ENCODE measurements at places on chromosomes 13 and 19. TPM values are rescaled to one million over a fixed set of nuclear protein-coding genes. Genes with fewer than 3 reads are reported as not detected.

ZNF134 gene
- 6.6 TPM for total RNA-seq

NBEA gene
- 0.54 TPM for total RNA-seq

ZNF528 gene
- total RNA-seq = 7.8 TPM

LILRB5 gene
- total RNA-seq = not detected

LILRA6 gene
- total RNA-seq = not detected

PCDH17 gene
- not detected for total RNA-seq

GPR183 gene
- not detected for total RNA-seq

FCGBP gene
- 0.26 TPM for total RNA-seq

DNA sequence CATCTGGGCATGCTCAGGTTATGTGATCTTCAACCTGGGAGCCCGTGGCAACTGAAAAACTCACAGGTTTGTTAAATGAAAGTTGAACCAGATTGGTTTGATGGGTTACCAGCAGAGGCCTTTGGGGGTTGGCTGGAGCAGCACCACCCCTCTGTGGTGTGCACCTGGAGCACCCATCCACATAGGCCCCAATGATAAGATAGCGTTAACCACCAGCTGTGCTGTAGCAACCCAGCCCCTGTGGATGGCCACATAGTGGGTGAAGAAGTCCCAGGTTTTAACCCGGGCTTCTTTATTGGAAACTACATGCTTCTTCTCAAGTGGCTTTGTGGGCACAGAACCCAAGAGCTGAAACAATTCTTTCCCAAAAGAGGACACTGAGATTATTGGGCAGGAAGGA lies 22.6 kb upstream of the MTIF3 start:
- H3K4me1 ChIP-seq = peaks cover 17% of the 10 kb centered on the region
- H3K27ac ChIP-seq = no peak overlapping the region
- H3K36me3 ChIP-seq = no peaks in the 10 kb centered on the region
- no peaks in the 10 kb centered on the region for H3K27me3 ChIP-seq
- no peak for DNase-seq

DNA sequence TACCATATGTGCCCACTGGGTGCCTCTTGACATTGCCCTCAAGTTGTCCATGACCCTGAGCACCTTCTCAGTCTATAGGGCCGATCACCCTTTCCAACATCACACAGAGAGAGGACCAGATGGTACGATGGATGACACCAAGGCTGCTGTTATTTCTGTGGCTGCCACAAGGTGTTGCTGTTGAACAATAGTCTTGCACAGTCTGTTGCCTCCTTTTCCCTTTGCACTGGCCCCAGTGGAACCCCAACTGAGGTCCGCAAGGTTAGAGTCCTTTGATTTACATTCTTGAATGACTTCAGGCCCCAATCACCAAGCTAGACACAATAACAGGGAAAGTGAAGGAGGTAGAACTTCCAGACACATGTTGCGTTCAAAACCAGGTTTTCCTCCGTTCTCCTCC lies 52.0 kb downstream of the TINCR start:
- H3K4me1 ChIP-seq = no peaks in the 10 kb centered on the region
- no peaks in the 10 kb centered on the region for H3K27me3 ChIP-seq

DNA sequence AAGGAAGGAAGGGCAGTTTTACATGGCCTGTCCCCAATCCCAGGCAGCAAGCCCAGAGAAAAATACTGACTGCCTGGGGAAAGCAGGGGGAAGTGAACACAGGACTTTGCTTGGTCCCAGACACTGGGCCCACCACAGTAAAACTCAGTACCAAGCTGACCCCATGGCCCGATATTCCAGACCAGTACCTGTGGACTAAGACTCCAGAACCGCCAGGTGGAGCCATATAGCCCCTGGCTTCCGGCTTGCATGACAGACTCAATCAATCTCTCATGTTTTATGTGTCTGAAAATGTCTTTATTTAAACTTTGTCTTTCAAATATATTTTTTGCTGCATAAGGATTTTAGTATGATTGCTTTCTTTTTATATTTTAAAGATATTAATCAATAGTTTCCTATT lies 767.9 kb upstream of the SLITRK6 start:
- H3K36me3 ChIP-seq = no peaks in the 10 kb centered on the region
- H3K4me3 ChIP-seq = no peak overlapping the region
- no peak for DNase-seq
- no peaks in the 10 kb centered on the region for H3K4me1 ChIP-seq
- no peak overlapping the region for H3K27ac ChIP-seq

- H3K4me1 ChIP-seq = no peaks in the 10 kb centered on the region
- no peak overlapping the region for H3K4me3 ChIP-seq
- no peaks in the 10 kb centered on the region for H3K36me3 ChIP-seq
- no peaks in the 10 kb centered on the region for H3K27me3 ChIP-seq
Measured at GRCh38 chr13:34346626-34347025, 528.7 kb downstream of the RFC3 start.

DNA sequence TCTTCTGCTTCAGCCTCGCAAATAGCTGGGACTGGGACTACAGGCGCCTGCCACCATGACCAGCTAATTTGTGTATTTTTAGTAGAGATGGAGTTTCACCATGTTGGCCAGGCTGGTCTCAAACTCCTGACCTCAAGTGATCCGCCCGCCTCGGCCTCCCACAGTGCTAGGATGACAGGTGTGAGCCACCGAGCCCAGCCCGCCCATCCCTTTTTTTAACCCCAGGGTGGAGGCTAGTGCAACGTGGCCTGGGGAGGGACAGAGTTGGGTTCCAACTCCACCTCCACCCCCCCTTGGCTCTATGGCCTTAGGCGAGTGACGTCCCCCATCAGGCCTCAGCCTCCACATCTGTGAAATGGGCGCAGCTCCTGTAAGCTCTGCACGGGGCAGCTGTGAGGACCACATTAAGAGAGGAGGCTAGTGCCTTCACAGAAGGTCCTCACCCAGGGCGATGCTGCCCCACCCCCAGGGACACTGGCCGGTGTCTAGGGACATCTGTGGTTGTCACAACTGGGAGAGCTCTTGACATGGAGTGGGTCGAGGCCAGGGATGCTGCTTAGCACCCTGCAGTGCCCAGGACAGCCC lies 37.7 kb downstream of the SMIM24 start:
- no peak overlapping the region for H3K4me3 ChIP-seq
- H3K36me3 ChIP-seq = no peaks in the 10 kb centered on the region
- no peaks in the 10 kb centered on the region for H3K4me1 ChIP-seq
- no peak for DNase-seq
- no peak overlapping the region for H3K27ac ChIP-seq

GRCh38 chr13:36358175-36358718 lies 12.1 kb upstream of the SPART start:
- H3K4me1 ChIP-seq = no peaks in the 10 kb centered on the region
- DNase-seq = no peak
- no peak overlapping the region for H3K4me3 ChIP-seq

DNA sequence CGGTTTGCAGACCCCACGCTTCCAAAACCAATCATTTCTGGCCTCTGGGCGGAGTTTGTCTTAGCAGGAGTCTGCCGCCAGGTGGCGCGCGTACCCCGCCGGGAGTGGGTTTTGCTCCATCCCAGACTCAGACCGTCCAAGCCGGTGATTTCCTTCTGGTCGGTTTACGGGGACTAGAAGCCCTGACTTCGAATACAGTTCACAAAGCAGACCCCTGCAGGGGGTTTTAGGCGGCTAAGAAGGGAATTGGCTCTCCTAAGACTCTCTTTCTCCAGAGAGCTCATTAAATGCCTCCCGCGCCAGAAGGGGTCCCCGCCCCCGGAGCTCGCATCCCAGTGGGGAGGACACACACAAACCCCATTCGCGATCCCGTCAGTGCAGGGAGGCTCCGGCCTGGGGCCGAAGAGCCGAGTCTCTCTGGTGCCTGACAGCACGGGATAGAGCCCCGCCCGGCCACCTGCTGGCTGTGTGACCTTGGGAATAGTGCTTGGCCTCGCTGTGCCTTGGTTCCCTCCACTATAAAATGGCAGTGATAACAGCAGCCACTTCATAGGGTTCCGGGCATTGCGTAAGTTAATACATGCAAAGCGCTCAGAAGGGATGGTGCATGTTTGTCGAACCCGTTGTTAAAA lies 8.6 kb upstream of the NUP62 start:
- peak; percentile 89 for DNase-seq
- H3K27ac ChIP-seq = no peak overlapping the region
- peaks cover 3% of the 10 kb centered on the region for H3K4me1 ChIP-seq
- no peaks in the 10 kb centered on the region for H3K36me3 ChIP-seq
- no peak overlapping the region for H3K4me3 ChIP-seq

DNA sequence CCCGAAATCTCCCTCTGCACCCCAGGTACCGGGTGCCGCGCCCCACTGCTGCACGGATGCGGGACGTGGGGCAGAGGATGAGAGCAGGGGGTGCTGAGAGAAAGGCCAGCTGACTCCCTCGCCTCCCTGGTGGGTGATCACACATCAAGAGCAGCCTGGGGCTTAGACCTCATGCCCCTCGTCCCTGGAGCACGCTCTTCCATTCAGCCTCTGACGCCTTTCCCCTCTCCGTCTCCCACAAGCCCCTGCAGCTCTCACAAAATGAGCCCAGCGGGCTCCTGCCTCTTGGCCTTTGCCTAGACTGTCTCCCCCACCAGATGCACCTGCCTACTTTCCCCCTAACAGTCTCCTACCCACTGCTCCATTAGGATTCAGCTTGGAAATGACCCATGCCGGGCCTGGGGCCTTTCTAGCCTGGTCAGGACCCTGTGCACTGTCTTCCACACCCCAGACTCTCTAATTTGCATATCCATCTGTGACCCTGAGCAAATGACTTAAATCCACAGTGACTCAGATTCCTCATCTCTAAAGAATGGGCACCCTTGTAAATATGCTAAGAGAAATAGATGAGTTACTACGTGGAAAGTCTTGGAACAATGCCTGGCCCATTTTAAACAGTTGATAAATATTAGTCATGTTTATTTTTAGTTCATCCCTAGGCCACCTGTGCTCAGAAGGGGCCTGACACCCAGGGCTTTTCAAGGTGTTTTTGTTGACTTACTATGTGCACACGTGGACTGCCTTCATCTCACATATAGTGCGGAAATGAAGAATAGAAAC lies 582 bp upstream of the PTPRH start:
- no peak for DNase-seq
- H3K36me3 ChIP-seq = no peaks in the 10 kb centered on the region
- H3K4me3 ChIP-seq = no peak overlapping the region
- H3K27ac ChIP-seq = peak overlapping the region; percentile 36
- H3K27me3 ChIP-seq = no peaks in the 10 kb centered on the region

GRCh38 chr13:92390217-92390616 lies 836.4 kb upstream of the GPC6 start:
- no peak overlapping the region for H3K27ac ChIP-seq
- no peaks in the 10 kb centered on the region for H3K27me3 ChIP-seq
- no peak overlapping the region for H3K4me3 ChIP-seq
- DNase-seq = no peak
- no peaks in the 10 kb centered on the region for H3K4me1 ChIP-seq
